ENCODE measurements at places on chromosomes 12 and 14.

- no peak for DNase-seq
Measured at GRCh38 chr14:61766151-61766550, 3.9 kb downstream of the SNAPC1 start.

GRCh38 chr14:27370775-27371174 is 772.9 kb upstream of the NOVA1 start:
- no peak for DNase-seq

DNA sequence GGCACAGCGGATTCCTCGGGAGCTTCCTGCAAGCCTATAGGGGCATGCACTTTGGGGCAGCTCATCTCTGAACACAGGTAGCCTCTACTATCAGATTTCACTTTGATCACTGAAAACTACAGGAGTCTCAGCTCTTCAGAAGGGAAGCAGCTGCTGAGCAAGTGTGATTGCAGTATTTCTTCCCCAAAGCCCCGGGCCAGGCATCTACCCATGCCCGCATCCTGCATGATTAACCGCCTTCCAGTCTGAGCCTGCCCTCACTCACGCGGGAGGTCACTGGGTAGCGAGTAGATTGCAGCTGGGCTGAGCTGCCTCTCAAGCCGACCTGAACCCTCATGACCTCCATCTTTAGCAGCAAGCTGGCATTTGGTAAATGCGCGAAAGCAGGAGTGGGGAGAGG is 334.7 kb downstream of the DPF3 start:
- DNase-seq = no peak

- DNase-seq = no peak
Measured at GRCh38 chr14:92633724-92634123, 114.7 kb downstream of the LGMN start.

GRCh38 chr12:21672146-21672545 is 14.5 kb upstream of the LDHB start:
- no peak for DNase-seq
